Spinal cord (tissue), 10 donors: ENCODE measurements at places on chromosomes 7 and 10. TPM values are rescaled to one million over a fixed set of nuclear protein-coding genes. Genes with fewer than 3 reads are reported as not detected.

The UFSP1 gene
- 2.6 TPM for polyA plus RNA-seq

The HOXA9 gene
- polyA plus RNA-seq, result 8.6 TPM

DNA sequence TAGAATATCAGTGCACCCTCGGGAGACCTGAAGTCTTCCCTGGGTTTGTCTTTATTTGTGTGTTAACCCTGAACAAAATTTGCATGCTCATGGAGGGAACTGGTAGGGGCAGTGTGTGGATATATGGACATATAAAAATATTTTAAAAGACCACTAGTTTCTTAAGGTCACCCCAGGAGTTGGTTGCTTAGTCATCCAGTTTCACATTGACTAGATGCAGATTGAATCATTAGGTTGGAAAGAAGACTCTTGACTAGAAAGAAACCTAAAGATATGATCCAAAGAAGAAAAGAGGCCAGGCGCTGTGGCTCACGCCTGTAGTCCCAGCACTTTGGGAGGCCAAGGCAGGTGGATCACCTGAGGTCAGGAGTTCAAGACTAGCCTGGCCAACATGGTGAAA is 137.1 kb downstream of the KAT6B start:
- no peaks in the 10 kb centered on the region for H3K27me3 ChIP-seq
- no peak overlapping the region for H3K4me3 ChIP-seq
- H3K4me1 ChIP-seq, result no peaks in the 10 kb centered on the region
- H3K36me3 ChIP-seq, result no peaks in the 10 kb centered on the region
- H3K27ac ChIP-seq, result no peak overlapping the region

- H3K27me3 ChIP-seq, result no peaks in the 10 kb centered on the region
- H3K4me3 ChIP-seq, result no peak overlapping the region
Measured at GRCh38 chr7:95957510-95957909, 185.2 kb downstream of the DYNC1I1 start.

The SLC39A12 gene
- polyA plus RNA-seq, result 5.7 TPM
